ENCODE measurements at places on chromosomes 11 and 22.

DNA sequence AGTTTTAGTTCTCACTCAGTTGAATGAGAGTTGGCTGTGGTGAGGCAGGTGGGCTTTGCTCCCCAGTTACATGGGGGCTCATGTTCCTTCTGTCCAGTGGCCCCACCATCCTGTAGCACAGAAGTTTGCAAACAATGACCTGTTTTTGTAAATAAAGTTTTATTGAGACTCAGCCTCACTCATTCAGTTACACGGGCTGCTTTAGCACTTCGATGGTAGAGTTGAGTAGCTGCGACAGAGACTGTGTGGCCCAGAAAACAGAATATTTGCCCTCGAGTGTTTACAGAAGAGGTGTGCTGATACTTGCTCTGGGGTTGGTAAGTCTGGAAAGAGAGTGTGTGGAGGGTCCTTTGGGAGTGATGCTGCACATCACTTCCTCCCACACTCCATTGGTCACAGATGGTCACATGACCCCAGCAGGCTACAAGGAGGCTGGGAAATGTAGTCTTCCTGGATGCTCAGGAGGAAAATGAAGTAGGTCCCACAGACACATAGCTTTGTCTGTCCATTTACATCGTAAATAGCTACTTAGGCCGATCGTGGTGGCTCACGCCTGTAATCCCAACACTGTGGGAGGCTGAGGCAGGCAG, 34.6 kb downstream of the IFT27 start:
- DNase-seq, result no peak

- DNase-seq, result no peak
Observed at GRCh38 chr11:78831571-78831970, 256.9 kb upstream of the NARS2 start.

DNA sequence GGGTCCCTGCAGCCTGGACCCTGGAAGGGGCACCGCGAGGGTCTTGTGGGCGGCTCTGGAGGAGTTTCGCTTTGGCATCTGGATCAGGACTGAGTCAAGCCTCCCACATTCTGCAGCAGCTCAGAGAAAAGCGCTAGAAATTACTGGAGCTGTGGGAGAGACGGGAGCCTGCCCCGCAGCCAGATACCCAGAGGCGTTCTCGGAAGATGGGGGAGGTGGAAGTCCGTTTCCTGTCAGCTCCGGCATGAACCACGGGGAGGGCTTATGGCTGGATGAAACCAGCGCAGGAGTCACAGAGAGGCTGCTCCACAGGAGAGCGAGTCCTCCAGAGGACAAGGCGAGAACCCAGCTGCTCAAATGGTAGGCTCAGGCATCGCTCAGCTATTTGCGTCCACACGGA, 379.3 kb downstream of the OPCML start:
- no peak for DNase-seq

GRCh38 chr11:75576017-75576416, 14.0 kb downstream of the SERPINH1 start:
- no peak for DNase-seq

DNA sequence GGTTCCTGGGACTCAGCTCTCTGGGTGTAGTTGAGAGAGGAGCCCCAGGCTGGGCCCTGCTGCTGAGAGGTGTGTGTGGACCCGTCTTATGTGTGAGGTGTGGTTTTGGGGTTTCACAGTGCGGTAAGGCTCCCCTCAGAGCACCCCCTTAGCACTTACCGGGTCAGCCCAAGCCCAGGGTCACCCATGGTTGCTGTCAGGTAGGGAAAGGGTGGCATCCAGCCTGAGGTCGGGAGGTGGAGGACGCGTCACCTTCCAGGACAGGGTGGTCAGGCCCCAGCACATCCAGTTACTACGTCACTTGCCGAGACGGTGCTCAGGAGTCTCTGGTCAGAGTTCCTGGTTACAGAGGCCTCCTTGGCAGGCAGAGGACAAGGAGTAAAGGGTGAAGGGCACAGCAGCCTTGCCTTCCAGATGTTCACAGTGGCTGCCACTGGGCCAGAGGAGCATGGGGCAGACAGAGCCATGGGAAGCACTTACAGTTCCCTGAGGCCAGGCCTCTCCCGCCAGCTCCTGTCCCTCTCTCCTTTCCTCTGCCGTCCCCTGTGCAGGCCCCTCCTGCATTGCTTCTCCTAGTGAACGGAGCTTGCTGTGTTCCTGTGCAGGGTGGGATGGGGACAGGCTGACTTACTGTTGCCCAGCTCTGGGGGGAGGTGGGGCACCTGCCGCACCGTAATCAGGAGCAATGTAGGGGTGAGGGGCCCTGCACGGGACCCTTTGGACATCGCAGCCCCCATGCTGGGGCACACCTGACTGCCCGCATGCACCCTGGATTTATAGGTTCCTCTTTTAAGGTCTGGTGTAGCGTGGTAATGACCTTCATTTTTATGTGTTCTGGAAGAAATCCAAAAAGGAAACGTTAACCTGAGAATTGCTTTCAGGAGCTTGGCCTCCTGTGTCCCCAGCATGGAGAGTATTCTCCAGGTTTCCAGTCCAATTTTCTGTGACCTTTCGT, 285.9 kb downstream of the TBC1D22A start:
- no peak for DNase-seq
